Cardiac muscle cell (in vitro differentiated cells and primary cell): ENCODE measurements at places on chromosomes 6 and 20. TPM values are rescaled to one million over a fixed set of nuclear protein-coding genes. Genes with fewer than 3 reads are reported as not detected.

DNA sequence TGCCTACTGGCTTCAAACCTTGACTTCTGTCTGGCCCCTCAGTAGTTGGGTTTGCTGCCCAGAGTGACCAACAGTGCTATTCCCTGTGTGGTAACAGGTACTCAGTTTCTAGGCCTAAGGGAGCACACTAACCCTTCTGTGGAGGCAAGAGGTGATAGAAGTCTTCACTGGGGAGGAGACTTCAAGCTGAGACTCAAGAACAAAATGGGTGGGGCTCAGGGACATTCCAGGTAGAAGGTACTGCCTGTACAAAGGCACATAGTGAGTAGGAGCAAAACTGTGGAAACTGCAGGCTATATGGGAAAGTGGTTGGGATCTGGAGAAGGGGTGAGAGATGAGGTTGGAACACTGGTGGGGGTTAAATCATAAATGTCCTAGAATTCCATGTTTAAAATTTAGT lies 2.3 kb upstream of the SCAND1 start:
- no peak for DNase-seq

DNA sequence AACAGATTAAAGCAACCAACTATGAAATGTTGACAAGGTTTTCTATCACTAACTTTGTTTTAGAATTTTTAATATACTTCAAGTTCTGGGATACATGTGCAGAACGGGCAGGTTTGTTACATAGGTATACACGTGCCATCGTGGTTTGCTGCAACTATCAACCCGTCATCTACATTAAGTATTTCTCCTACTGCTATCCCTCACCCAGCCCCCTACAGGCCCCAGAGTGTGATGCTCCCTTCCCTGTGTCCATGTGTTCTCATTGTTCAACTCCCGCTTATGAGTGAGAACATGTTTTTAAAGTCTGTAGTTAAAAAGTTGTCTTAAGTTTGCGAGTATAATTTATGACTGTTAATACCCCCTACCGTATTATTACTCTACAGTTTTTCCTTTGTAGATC lies 844.3 kb upstream of the MANEA start:
- DNase-seq: no peak

DNA sequence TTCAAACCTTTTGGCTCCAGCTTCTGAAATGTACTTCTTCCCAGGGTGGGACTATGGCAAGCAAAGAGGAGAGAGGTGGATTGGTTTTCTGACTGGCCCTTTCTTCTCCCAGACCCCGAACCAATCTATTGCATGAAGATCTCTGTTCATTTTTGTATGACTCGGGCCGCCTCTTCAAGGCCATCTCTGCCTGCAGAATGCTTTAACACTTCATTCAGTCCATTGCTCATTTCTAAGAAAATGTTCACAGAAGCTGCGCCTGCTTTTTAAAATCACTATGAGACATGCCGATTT lies 1.6 kb downstream of the VGLL2 start:
- no peak for DNase-seq

DNA sequence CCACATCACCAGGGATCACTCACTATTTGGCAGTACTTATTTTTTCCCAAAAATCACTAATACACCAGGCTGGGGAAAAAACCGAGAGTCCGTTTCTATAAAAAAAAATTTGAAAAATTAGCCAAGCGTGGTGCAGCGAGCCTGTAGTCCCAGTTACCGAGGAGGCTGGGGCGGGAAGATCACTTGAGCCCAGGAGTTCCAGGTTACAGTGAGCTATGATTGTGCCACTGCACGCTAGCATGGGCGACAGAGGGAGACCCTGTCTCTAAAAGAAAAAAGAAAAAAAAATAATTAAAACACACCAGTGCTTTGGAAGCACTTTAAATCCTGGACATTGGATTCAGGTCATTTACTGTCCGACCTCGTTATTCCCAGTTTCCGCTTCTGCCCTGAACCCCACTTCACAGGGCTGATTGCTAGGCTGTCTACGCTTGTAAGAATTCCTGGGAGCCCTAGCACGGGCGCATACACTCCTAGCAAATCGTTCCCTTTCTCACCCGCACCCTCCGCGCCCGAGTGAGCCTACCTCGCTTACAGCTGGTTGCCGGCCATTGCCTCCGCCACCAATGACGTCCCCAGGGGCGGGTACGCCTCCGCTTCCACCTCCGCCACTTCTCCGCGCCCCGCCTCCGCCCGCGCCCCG lies at the start of gene TPMT:
TPMT (minus strand) TSS at position 571 of the 643 bp plus-strand sequence. CDS start 5,950 bp downstream, outside the sequence.
- no peak for DNase-seq

GRCh38 chr6:90294614-90294988 lies 2.0 kb downstream of the BACH2 start:
- peak; percentile 35 for DNase-seq

DNA sequence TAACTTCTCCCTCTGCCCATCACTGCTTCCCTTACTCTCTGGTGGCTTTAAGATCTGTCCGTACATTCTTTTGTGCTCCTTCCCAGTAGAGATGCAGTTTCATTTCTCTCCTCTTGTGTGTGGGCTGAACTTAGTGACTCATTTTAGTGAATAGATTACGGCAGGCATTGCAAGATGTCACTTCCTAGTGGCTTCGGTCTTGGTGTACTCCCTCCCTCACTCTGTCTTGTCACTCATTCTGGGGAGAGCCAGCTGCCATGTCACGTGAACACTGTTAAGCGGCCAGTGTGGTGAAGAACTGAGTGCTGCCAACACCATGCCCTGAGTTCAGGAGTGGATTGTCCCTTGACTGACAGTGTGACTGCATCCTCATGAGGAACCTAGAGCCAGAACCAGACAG lies 115.9 kb downstream of the OTOR start:
- DNase-seq: no peak

DNA sequence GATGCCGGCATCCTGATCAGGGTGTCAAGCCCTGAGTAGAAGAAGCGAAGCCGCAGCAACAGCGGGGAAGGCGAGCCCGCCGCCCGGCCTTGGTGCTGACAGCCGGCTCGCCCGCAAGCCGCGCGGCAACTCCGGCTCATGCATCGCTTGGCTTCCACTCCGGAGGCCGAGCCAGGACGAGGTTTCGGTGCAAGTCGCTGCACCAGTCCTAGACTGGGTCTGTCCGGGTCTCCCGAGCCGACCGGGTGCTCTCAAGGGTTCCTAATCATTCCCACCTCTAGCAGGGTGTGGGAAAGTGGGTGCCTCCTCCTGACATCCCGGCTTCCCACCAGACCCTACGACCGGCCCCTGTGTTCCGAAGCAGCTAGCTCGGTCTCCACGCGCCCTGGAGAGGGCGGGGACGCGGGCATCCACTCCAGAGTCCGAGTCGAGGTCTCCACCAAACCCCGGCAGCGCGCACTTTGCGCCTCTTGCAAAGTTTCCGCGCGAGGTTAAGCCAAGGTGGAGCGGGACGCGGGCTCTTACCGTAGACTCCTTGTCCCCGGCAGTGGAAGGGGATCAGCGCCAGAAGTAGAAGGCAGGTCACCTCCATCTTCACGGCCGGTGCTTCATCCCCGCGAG lies 1.4 kb downstream of the MDGA1 start:
- DNase-seq: peak; percentile 59

DNA sequence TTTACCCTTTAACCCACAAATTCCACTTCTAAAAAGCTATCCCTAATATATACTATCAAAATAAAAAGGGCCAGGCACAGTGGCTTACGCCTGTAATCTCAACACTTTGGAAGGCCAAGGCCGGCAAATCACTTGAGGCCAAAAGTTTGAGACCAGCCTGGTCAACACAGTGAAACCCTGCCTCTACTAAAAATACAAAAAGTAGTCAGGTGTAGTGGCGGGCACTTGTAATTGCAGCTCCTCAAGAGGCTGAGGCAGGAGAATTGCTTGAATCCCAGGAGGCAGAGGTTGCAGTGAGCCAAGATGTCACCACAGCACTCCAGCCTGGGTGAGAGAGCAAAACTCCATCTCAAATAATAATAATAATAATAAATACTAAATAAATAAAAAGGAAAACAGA lies 82.5 kb downstream of the TRIM27 start:
- no peak for DNase-seq

DNA sequence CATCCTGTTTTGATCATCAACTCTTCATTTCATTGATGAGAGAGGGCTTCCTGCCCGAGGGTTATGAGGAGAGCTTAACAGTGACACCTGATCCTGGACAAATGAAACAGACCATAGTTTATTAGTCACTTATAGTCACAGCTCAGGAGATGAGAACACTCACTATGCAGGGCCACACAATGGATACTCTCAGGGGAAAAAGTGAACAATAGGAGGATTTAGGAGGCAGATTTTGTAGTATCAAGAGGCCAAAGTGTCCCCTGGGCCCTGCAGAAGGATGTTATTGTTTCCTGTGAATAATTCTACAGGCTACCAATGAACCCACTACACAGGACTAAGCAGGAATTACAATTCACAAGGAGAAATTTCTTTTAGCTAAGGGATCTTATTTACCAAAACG lies 772.8 kb upstream of the MAN1A1 start:
- no peak for DNase-seq

Gene BEND3
- total RNA-seq: 6.8 and 7.7 TPM in 2 replicates

Gene GPR63
- 0.67 and 1.7 TPM in 2 replicates for total RNA-seq
